ENCODE measurements at places on chromosomes 7 and 10.

GRCh38 chr7:104986628-104987259 is 27.3 kb upstream of the KMT2E start:
- DNase-seq, result no peak

GRCh38 chr10:95784279-95784913 is 28.4 kb downstream of the ENTPD1 start:
- DNase-seq, result no peak

DNA sequence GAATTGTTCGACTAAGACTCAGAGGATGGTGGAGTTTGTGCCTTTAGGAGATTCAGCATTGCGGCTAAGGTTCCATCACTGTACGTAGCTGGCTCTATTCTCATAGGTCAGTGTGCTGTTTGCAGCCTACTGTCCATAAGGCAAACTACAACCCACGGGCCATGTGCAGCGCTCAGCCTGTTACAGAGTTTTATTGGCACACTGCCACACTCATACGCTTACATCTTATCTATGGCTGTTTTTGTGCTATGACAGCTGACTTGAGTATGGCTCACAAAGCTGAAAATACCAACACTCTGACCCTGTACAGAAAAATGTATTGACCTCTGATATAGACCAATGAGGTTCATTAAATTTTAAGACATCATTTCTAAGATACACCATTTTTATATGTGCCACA is 114.5 kb downstream of the ARID5B start:
- peak; percentile 59 for DNase-seq

- DNase-seq, result no peak
Measured at GRCh38 chr7:30699706-30700495, 17.6 kb upstream of the CRHR2 start.

DNA sequence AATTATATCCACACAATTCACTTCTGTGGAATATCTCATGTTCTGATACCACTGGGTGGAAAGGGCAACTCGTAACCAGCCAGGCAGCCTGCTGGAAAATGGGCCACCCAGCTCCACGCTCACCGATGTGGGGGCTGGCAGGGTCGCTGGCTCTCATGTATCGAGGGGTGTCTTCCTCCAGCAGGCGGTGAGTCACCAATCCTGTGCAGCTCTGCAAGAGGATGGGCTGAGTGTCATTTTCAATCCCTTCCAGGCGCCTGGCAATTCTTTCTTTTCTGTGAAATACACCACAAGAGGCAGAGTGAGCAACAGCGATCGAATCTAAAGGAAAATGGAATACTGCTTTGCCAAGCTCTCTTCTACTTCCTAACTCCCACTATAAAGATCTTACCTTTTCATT is 80.1 kb downstream of the SVIL start:
- DNase-seq, result no peak

GRCh38 chr7:95491634-95492314 is 6.0 kb downstream of the ASB4 start:
- no peak for DNase-seq

- no peak for DNase-seq
Measured at GRCh38 chr7:42085531-42085930, 151.5 kb downstream of the GLI3 start.

DNA sequence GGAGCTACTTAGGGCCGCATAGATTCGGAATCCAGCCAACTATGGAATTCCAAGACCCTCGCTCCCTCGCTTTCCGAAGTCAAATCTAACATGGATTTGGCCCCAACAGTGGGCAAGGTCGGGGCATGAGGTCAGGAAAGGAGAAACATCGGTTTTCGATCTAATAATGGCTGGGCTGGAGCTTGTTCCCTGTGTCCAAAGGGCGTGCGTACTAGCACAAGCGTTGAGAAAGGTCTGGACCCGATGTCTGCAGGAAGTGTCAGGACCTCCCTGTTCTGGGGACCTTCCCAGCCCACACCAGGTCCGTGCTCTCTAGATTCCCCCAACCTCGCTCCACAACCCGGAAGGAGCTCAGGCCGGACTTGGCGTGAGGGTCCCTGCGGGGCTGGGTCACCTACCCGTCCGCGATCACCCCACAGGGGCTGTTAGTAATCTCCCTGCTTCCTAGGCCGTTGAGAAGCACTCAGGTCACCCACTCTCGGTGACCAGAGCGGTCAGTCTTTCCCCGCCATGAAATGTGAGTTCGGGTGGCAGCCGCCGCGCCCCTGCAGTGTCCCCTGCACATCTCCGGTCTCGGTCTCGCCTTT is 4.8 kb downstream of the FEZF1 start:
- DNase-seq, result no peak

- peak; percentile 46 for DNase-seq
Measured at GRCh38 chr10:31136930-31137885, 105.5 kb upstream of the ZNF438 start.

- DNase-seq, result no peak
Measured at GRCh38 chr10:59688921-59689351, 20.7 kb downstream of the SLC16A9 start.

- DNase-seq, result no peak
Measured at GRCh38 chr7:132179080-132179430, 397.2 kb downstream of the PLXNA4 start.

DNA sequence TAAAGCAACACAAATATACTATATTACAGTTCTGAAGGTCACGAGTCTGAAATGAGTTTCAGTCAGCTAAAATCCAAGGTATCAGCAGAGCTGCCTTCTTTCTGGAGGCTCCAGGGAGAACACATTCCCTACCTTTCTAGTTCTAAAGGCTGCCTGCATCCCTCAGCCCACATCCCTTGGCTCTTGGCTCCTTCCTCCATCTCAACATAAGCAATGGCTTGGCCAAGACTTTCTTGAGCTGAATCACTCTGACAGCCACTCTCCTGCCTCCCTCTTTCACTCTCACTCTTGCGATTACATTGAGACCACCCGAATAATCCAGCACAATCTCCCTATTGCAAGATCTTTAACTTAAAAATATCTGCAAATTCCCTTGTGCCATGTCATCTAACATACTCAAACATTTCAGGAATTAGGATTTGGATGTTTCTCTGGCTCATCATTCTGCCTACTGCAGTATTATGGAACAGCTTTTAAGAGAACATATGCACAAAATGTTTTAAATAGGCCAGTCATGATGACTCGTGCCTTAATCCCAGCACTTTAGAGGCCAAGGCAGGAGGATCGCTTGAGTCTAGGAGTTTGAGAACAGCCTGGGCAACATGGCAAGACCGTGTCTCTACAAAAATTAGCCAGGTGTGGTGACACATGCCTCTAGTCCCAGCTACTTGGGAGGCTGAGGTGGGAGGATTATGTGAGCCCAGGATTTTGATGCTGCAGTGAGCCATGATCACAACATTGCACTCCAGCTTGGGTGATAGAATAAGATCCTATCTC is 144.2 kb upstream of the VSTM2A start:
- DNase-seq, result no peak

Data from cardiac fibroblast (primary cell).